ENCODE measurements at places on chromosomes 4 and X.

- DNase-seq, result peak; percentile 50
Measured at GRCh38 chr4:19425146-19425545, 826.6 kb upstream of the SLIT2 start.

GRCh38 chrX:24412637-24413363 lies 52.3 kb upstream of the PDK3 start:
- DNase-seq, result no peak

DNA sequence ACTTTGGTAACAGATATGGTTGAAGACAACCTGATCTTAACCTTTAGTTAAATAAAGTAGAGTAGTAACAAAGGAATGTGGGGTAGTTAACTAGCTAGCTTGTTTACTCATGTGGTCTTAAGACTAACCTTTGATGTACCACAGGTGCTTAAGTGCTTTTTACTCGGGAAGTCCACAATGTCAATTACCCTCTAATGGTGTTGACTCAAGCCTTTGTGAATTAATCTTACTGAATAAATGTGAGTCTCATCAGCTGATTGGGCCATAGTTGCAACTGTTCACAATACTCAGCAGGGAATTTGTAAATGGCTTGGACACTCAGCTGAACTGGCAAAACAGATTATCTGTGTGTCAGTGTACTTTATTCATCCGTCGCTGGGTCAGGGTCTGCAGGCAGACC lies 119.0 kb upstream of the UGT8 start:
- DNase-seq, result no peak

- no peak for DNase-seq
Measured at GRCh38 chr4:72432975-72433374, 136.0 kb downstream of the ADAMTS3 start.

GRCh38 chr4:133592591-133592990 lies 443.5 kb downstream of the PCDH10 start:
- no peak for DNase-seq

- DNase-seq, result peak; percentile 59
Measured at GRCh38 chrX:154548028-154548316, 552 bp downstream of the IKBKG start.

DNA sequence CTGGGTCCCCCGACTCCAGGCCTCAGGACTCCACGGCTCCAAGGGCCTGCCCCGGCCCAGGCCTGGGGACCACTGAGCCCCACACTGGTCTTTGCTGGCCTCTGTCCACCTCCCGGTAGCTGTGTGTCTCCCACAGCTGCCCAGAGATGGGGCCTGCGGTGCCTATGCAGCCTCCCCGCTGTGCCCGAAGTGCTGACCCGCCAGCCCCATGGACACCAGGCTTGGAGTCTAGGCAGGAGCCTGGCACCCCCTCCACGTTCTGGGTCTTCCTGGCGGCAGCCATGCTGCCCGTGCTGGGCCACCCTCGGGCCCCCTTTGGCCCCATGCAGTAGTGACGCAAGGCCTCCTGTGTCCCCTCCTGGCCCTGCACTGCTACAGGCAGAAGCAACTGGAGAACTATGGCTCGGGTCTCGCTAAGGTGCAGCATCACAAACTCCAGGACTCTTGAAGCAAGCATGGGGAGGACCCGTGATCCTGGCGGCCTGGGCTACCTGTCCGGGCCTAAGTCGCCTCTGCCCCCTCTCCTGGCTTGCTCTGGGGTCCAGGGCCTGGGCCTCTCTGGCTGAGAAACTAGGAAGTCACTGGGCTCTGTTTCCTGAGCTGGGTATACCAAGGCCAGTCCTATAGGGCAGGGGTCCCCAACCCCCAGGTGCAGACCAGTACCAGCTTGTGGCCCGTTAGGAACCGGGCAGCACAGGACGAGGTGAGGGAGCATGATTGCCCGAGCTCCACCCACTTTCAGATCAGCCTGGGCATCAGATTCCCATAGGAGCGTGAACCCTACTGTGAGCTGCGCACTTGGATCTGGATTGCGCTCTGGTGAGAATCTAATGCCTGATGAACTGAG lies 917 bp downstream of the MYL5 start:
- DNase-seq, result no peak

DNA sequence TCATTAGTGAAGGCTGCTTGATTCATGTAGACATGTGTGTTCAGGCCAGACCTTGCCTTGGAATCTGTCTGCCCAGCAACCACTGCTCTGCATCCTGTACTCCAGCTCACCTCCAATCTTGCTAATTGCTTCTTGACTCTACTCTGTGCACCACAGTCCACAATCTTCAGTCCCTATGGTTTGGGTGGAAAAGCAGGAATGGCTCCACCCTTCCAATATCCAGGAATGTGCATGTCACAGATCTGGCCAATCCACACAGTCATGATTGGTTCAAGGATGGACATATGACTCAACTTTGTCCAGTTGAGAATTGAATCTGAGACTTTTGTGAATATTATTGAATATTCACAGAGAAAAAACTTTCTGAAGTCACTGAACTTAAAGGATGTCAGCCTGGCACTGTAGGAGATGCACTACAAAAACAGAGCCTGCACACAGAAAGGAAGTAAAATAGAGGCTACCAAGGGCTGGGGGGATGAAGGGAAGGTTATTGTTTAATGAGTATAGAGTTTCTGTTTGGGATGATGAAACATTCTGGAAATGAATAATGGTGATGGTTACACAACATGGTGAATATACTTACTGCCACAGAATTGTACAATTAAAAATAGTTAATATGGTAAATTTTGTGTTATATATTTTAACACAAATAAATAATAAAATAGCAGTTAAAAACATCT lies 161.3 kb upstream of the USP38 start:
- peak; percentile 47 for DNase-seq

GRCh38 chr4:54073271-54073880 lies 9.0 kb upstream of the CHIC2 start:
- peak; percentile 66 for DNase-seq

- no peak for DNase-seq
Measured at GRCh38 chrX:149961572-149961971, 23.3 kb upstream of the EOLA2 start.

DNA sequence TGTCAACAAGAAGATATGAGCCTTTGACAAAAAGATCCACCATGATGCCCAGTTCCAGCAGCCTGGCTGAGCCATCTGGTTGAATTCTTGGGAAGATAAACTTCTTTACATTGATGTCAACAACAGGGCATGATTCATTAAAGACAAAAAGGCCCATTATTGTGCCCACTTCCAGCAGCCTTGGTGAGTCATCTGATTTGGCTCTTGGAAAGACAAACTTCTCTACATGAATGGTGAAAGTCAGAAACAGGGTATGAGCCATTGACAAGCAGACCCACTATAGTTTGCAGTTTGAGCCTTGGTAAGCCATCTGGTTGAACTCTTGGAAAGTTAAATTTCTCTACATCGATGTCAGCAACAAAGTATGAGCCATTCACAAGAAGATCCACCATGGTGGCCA lies 4.1 kb upstream of the CSF2RA start:
- no peak for DNase-seq

DNA sequence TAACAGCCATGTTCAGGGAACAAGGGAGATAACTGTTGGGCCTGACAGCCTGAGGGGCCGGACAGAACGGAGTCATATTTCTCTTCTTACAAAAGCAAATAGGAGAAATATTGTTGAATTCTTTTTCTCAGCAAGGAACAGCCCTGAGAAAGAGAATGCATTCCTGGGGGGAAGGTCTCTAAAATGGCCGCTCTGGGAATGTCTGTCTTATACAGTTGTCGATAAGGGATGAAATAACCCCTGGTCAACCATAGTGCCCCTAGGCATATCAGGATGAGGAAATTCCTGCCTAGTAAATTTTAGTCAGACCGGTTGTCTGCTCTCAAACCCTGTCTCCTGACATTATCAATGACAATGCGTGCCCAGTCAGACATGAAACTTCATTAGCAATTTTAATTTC lies 1925.5 kb downstream of the PCDH7 start:
- DNase-seq, result no peak

- no peak for DNase-seq
Measured at GRCh38 chr4:22237155-22237751, 278.6 kb downstream of the ADGRA3 start.

DNA sequence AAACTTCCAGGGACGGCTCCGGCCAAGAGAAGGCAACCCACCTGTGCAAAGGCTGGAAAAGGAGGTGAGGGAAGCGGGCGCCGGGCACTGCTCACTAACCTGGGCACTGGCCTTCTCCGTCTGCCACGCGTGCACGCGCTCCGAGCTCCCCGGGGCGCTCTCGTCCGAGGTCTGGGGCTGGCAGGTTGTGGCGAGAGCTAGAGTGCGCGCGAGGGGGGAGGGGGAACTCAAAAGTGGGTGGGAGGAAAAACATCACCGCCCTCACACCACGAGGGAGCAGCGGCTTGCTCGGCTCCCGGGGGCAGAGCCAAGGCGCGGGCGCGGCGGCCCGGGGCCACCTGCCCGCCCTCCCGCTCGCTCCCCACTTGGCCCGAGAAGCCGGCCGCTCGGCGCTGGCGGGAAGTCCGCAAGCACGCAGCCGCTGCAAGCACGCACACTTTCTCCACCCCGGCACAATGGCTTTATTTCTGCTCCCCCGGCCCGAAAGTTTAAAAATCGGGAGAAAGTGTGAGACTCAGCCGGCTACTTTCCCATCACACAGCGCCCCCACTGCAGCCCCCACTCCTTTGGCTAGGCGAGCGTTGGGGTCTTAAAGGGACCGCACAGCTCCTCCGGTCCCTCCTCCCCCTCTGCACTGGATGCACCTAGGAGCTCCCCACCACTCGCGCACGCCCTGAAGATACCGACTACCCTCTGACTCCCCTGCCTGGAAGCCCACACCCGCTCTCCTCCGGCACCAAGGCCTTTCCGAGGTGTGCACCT lies at the start of gene CHRDL1:
TSS of gene CHRDL1 (minus strand) at position 173 of the 762 bp plus-strand sequence. CDS start 3,636 bp downstream, outside the sequence.
- peak; percentile 2 for DNase-seq

GRCh38 chrX:124328765-124329164 lies 3.7 kb upstream of the TEX13D start:
- no peak for DNase-seq

DNA sequence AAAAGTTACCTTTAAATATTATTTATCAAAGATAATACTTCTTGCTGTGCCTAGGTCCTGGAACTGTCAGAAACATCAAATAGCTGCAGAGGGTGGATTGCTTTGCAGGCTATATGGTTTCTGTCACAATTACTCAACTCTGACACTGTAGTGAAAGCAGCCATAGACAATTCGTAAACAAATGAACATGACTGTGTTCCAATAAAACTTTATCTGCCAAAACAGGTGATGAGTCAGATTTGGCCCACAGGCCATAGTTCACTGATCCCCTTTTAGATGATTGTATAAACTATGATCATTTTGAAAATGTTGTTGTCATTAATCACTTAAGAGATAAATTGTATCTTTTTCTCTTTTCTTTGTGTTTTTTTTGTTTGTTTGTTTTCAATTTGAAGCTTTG lies 8.4 kb upstream of the MEPE start:
- no peak for DNase-seq

DNA sequence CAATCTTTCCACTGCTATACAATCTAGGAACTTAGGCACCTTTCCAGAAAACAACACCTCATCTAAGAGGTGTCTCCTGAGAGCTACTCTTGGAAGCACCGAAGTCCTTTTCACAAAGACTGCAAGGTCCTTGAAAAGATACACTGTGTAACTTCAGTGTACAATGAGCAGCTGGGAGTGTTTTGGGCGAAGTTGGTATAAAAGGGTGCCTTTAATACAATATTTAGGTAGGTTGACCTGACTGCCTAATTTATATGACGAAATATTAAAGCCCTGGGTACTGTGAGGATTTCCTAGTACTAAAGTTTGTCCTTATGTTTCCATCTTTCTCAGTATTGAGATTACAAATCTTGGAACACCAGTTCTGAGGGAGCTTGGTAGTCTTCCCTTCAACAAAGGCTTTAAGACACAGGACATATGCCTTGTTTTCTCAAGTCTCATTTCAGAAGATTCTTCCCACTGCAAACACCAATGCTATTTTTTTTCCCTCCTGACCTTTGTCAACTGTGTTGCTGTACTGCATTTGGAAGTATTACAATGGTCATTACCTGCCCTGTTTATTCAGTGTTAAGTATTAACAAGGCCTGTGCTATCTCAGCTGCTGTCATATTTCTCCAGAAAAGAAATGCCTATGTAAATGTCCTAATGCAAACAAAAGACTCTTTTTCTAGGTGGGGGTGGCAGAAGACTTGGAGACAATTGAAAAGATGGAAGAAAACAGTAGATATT lies 134.2 kb downstream of the MAML3 start:
- no peak for DNase-seq

DNA sequence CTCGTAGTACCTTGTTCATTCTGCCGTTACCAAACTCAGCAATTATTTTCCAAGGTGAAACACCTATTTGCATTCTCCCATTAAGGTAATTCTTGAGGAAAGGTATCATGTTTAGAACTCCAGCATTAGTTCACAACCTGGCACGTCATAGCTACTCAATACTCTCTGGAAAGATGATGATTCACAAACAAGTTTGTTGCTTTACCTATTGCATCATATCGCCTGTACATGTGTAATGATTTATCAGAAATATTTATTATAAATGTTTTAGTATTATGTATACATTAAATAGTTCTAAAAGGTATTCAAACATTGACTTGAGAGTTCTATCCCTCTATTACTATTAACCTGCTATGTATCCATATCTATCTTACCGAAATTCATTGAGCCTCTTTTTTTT lies 658.3 kb upstream of the PITX2 start:
- DNase-seq, result no peak

GRCh38 chr4:36244257-36245082 lies at the start of gene ARAP2:
ARAP2 (minus strand) TSS chr4:36244514; CDS start chr4:36229486, 15,028 bp downstream.
- DNase-seq, result peak; percentile 9

DNA sequence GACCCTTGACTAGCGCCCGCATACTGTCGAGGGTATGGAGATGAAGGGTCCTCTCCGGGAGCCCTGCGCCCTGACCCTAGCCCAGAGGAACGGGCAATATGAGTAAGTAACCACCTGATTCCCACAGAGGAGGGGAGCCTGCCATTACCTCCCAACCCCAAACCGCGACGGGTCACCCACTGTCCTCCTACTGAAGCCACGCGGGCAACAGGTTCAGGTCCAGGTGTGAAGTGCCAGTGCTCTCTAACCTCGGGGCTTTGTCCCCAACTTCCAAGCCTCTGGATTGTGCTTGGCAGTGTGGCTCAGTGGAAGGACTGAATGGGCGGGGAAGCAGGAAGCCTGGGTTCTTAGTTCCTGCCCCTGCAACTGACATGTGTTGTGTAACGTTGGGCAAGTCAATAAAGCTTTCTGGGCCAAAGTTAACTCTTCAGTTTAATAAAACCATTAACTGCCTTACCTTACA lies 694 bp downstream of the OCRL start:
- DNase-seq, result peak; percentile 23

- no peak for DNase-seq
Measured at GRCh38 chr4:76007089-76007862, at the start of gene CXCL9. CXCL9 (minus strand) TSS chr4:76007509; CDS start chr4:76007449, 60 bp downstream.

GRCh38 chrX:71549986-71550385 lies 17.1 kb downstream of the OGT start:
- no peak for DNase-seq

- no peak for DNase-seq
Measured at GRCh38 chr4:71369536-71369935, 30.7 kb downstream of the SLC4A4 start.

GRCh38 chr4:38529189-38530115 lies 134.5 kb upstream of the KLF3 start:
- no peak for DNase-seq

DNA sequence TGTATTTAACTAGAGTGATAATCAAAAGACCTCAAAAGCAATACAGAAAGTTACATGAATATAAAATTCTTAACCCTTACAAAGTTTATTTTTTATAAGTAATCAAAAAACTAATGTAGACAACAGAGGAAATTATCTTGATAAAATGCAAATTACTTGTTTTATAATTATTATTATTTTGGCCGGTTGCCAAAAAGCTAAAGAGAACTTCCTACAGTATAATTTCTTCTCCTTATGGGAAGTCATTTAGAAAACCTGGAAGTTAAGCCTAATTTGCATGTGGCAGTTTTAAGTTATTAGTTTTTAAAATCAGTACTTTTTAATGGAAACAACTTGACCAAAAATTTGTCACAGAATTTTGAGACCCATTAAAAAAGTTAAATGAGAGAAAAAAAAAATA lies 621.3 kb upstream of the PCDH10 start:
- peak; percentile 2 for DNase-seq

All from adipocyte (in vitro differentiated cells).